ENCODE measurements at places on chromosomes 12 and 14. TPM values are rescaled to one million over a fixed set of nuclear protein-coding genes. Genes with fewer than 3 reads are reported as not detected.

DNA sequence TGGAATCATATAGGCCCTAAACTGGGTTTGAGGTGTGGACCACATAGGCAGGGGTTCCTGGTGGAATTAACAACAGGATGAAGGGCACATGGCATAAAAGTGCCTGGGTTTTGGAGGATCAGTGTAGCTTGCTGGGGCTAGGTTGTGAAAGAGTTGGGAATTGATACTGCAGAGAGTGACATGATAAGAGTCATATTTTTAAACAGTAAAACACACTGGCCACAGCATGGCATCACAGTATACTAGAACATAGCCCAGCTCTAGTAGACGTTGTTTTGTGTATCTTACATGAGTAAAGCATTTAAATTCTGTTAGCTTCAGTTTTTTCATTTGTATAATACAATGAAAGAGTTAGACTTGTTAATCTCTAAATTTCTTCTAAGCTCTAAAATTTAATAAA lies 102.0 kb downstream of the POLR3B start:
- DNase-seq: no peak
- no peak overlapping the region for H3K4me3 ChIP-seq
- H3K36me3 ChIP-seq: no peaks in the 10 kb centered on the region
- H3K27me3 ChIP-seq: no peaks in the 10 kb centered on the region
- H3K27ac ChIP-seq: no peak overlapping the region

Gene AHNAK2
- 45.0 TPM for total RNA-seq

Gene RPS29
- total RNA-seq: 1,825 TPM

DNA sequence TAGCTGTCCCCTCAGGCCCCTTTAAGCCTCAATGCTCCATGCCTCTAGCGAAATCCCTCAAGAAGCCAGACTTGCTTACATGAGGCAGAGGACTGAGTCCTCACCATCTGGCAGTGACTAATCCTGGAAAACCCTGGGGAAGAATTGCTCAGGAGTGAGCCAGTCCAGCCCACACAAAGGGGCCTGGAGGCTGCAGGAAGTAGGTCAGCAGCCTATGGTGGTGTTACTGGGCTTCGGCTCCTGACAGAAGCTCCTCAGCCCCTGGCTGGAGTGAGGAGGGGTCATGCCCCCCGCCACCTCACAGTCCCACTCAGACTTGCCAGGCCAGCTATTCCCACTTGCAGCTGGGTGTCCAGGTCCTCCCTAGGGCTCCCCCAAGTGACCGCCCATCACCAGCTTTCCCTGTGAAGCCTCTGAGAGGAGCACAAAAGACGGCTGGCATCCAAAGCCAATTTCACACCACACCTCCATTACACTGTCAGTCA lies 250.5 kb downstream of the DPF3 start:
- no peak for DNase-seq
- no peaks in the 10 kb centered on the region for H3K4me1 ChIP-seq
- H3K27me3 ChIP-seq: peaks cover 11% of the 10 kb centered on the region
- H3K27ac ChIP-seq: no peak overlapping the region
- H3K36me3 ChIP-seq: no peaks in the 10 kb centered on the region

- no peaks in the 10 kb centered on the region for H3K4me1 ChIP-seq
- no peak overlapping the region for H3K4me3 ChIP-seq
- no peak overlapping the region for H3K27ac ChIP-seq
- H3K27me3 ChIP-seq: no peaks in the 10 kb centered on the region
These were observed 145.6 kb downstream of the LRIG3 start for GRCh38 chr12:58774731-58775130.

- H3K4me1 ChIP-seq: peaks cover 2% of the 10 kb centered on the region
- H3K4me3 ChIP-seq: no peak overlapping the region
- H3K36me3 ChIP-seq: no peaks in the 10 kb centered on the region
- H3K27ac ChIP-seq: no peak overlapping the region
- no peak for DNase-seq
These were observed 1097.4 kb upstream of the TMEM132C start for GRCh38 chr12:127169321-127170181.

Gene ANO4
- 1.7 TPM for total RNA-seq

DNA sequence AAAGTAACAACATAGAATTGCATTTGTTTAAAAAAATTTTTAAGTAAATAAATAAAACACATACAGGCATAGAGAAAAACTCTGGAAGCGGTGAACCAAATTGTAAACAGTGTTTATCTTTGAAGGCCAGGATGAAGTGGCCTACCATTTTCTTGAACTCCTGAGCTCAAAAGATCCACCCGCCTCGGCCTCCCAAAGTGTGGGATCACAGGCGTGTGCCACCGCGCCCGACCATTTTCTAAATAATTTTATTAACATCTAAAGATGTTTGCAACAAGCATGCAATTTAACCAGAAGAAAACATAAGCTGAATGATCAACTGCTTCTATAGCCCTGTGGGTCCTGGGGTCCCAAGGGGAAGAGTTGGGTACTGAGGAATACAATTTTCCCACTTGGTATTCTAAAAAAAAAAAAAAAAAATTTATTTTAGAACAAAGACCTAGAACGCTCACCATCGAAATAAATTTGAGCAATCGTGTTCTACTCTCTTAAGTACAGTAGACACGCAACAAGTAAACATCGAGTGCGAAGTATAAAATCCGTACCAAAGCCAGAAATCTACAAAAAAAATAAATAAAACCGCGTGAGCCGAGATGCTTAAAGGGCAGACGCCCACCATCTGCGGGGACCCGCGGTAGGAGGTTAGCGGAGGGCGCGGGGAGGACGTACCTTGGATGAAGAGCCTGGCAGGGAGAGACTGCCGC lies 484 bp downstream of the MIS18BP1 start:
- no peaks in the 10 kb centered on the region for H3K36me3 ChIP-seq
- DNase-seq: no peak
- peak overlapping the region; percentile 96 for H3K27ac ChIP-seq
- peak overlapping the region; percentile 91 for H3K4me3 ChIP-seq
- H3K27me3 ChIP-seq: no peaks in the 10 kb centered on the region
- H3K4me1 ChIP-seq: peaks cover 26% of the 10 kb centered on the region

GRCh38 chr14:68667313-68667791 lies 125.5 kb downstream of the ZFP36L1 start:
- H3K27ac ChIP-seq: no peak overlapping the region
- H3K36me3 ChIP-seq: no peaks in the 10 kb centered on the region
- peaks cover 16% of the 10 kb centered on the region for H3K4me1 ChIP-seq
- H3K27me3 ChIP-seq: no peaks in the 10 kb centered on the region
- H3K4me3 ChIP-seq: no peak overlapping the region

- H3K4me1 ChIP-seq: peaks cover 24% of the 10 kb centered on the region
- no peak overlapping the region for H3K27ac ChIP-seq
- H3K27me3 ChIP-seq: peaks cover 10% of the 10 kb centered on the region
- no peak for DNase-seq
These were observed 46.2 kb downstream of the RPH3A start for GRCh38 chr12:112837629-112838197.

Gene RNASE3
- total RNA-seq: not detected

Gene ERBB3
- total RNA-seq: 39.7 TPM

GRCh38 chr12:54708826-54709225 lies 60.7 kb upstream of the DCD start:
- no peaks in the 10 kb centered on the region for H3K36me3 ChIP-seq
- no peak for DNase-seq
- H3K27me3 ChIP-seq: peaks cover 45% of the 10 kb centered on the region
- H3K4me1 ChIP-seq: no peaks in the 10 kb centered on the region

Gene BIN2
- 0.22 TPM for total RNA-seq

- no peak overlapping the region for H3K4me3 ChIP-seq
- H3K4me1 ChIP-seq: no peaks in the 10 kb centered on the region
- H3K36me3 ChIP-seq: no peaks in the 10 kb centered on the region
- DNase-seq: no peak
- no peak overlapping the region for H3K27ac ChIP-seq
These were observed 61.6 kb upstream of the MED13L start for GRCh38 chr12:116339062-116339461.

GRCh38 chr14:84254290-84254689 lies 1275.7 kb upstream of the FLRT2 start:
- no peaks in the 10 kb centered on the region for H3K4me1 ChIP-seq
- H3K27me3 ChIP-seq: no peaks in the 10 kb centered on the region
- H3K27ac ChIP-seq: no peak overlapping the region

Gene KIF26A
- total RNA-seq: 10.2 TPM

- no peak overlapping the region for H3K4me3 ChIP-seq
- H3K4me1 ChIP-seq: peaks cover 20% of the 10 kb centered on the region
- peaks cover 3% of the 10 kb centered on the region for H3K36me3 ChIP-seq
- H3K27ac ChIP-seq: no peak overlapping the region
- no peak for DNase-seq
- no peaks in the 10 kb centered on the region for H3K27me3 ChIP-seq
These were observed 5.4 kb downstream of the SARNP start for GRCh38 chr12:55812088-55812487.

- H3K4me3 ChIP-seq: no peak overlapping the region
- no peak overlapping the region for H3K27ac ChIP-seq
- H3K36me3 ChIP-seq: no peaks in the 10 kb centered on the region
These were observed 175.8 kb upstream of the PRMT8 start for GRCh38 chr12:3315201-3315661.

- no peaks in the 10 kb centered on the region for H3K36me3 ChIP-seq
- no peak overlapping the region for H3K27ac ChIP-seq
- no peaks in the 10 kb centered on the region for H3K4me1 ChIP-seq
- H3K27me3 ChIP-seq: peaks cover 44% of the 10 kb centered on the region
- no peak overlapping the region for H3K4me3 ChIP-seq
These were observed 76.2 kb upstream of the KCNA1 start for GRCh38 chr12:4833524-4833923.

DNA sequence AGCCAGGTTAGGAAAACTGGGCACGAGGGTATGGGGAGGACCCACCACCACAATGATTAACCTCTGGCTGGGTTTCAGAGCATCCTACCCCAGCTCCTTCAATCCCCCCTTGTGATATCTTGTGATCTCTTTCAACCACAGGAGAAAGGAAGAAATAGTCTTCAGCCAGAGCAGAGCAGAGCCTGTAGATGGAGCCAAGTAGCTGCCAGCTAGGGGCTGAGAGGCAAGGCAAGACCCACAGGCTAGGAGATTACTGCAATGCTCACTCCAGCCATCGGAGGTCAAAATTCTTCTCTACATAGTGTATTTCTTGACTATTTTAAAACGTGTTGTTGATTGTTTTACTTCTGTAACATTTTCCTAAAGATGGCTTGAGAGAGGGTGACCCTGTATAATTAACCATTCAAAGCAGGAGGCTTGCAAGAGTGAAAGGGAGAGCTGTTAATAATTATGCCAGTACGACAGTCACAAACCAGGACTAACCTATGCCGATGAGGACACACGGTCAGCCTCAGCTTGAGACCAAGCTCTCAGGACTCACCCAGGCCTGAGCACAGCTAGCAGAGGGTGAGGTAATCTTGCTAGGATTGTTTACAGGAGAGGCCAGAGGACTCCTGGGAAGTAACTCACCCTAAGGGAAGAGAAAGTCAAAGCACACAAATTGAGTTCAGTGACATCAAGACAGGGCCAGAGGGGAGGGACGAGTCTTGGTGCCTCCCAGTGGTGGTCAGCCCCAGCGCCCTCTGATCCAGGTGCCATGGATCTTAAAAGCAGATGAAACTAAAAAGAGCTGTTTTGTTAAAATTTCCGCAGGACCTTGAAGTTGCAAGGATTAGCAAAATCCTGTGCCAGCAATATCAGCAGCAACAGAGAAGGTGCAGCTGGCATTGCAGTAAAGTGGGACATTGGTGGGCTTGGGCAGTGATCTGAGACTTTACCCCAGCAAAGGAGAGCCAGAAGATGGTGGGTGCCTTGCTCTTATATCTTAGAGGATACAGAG lies 29.8 kb upstream of the CDKN3 start:
- H3K4me1 ChIP-seq: no peaks in the 10 kb centered on the region
- no peaks in the 10 kb centered on the region for H3K27me3 ChIP-seq
- peak; percentile 49 for DNase-seq
- no peak overlapping the region for H3K27ac ChIP-seq

DNA sequence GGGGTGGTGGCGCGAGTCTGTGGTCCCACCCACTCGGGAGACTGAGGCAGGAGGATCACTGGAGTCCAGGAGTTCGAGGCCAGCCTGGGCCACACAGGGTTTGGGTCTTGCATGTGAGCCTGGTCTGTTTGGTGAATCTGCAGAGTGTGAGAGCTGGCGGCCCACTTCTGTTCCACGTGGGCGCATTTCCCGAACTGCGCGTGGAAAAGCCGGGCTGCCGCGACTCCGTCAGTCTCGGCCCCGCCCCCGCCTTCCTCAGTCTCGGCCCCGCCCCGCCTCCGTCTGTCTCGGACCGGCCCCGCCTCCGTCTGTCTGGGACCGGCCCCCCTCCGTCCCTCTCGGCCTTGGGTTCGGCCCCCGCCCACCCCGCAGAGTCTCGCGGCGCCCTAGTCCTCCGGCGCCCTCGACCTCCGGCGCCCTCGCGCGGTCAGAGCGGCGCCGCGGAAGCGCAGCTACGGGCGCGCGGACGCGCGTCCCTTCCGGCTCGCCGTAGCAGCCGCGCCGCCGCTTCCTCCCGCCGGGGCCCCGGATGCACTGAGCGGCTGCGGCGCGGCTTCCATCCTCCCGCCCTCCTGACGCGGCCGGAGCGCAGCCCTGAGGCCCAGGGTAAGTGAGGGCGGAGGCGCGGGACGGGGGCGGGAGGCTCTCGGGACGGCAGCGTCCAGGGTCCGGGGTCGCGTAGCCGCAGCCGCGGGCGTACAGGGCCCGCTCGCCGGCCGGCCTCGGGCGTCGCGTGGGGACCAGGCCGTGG lies at the start of gene EP400:
EP400 (plus strand) TSS at position 512 of the 751 bp plus-strand sequence. CDS start 10,678 bp downstream, outside the sequence.
- H3K36me3 ChIP-seq: no peaks in the 10 kb centered on the region
- H3K27me3 ChIP-seq: no peaks in the 10 kb centered on the region
- peak within 1 kb of the TSS; percentile 92 for H3K4me3 ChIP-seq
- H3K27ac ChIP-seq: peak within 1 kb of the TSS; percentile 68
- DNase-seq: peak; percentile 81

DNA sequence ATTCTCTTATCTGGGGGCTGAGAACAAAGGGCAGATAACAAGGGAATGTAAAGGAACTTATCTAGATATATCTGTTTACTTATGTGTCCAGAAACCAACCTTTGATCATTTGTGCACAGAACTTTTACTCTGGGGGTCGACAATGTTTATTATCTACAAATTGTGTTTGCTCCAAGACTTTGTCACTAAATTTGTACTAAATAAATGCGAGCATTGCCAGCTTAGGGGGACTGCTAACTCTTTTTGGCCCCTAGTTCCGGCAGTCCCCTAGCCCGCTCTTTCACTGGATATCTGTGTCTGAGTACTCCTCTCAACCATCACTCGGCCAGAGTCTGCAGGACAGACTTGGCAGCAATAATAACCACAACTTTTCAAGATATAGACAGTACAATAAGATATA lies 88.2 kb downstream of the FSCB start:
- DNase-seq: no peak
- H3K36me3 ChIP-seq: no peaks in the 10 kb centered on the region
- no peak overlapping the region for H3K27ac ChIP-seq
- H3K4me1 ChIP-seq: no peaks in the 10 kb centered on the region
- no peak overlapping the region for H3K4me3 ChIP-seq
- H3K27me3 ChIP-seq: no peaks in the 10 kb centered on the region
